ENCODE measurements at places on chromosomes 2 and 18.

DNA sequence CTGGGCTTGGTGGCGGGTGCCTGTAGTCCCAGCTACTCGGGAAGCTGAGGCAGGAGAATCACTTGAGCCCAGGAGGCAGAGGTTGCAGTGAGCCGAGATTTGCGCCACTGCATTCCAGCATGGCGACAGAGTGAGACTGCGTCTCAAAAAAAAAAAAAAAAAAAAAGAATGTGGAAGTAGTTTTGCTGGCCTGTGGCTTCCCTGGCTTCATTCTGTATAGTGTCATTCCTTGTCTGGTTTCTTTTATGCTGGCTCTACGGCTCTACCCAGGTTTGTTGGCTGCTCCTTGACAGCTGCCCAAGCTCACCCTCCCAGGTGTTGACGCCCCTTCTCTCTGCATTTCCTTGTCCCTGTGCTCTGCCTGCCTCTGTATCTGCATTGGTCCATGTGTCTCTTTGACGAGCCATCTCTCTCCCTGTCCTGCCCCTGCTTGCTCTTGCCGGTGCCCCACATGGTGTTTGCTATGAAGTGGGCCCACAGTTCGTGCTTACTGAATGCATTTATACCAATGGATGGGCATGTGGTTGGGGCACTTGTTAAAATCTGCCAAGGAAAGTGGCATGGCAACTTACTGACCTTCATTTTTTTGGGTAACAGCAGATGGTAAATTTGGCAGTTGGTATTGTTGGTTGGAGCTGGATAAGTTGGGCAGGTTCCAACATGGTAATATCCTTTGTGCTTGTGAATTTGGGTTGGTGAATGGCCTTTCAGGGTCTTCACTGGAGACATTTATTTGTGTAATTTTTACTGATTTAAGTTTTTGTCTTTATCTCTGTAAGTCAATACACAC lies 113.9 kb downstream of the MAP4K4 start:
- DNase-seq = no peak
- peaks cover 24% of the 10 kb centered on the region for H3K4me1 ChIP-seq
- no peak overlapping the region for H3K27ac ChIP-seq

- no peaks in the 10 kb centered on the region for H3K27me3 ChIP-seq
- DNase-seq = no peak
These were observed 260.0 kb downstream of the FSIP2 start for GRCh38 chr2:185998562-185999070.

DNA sequence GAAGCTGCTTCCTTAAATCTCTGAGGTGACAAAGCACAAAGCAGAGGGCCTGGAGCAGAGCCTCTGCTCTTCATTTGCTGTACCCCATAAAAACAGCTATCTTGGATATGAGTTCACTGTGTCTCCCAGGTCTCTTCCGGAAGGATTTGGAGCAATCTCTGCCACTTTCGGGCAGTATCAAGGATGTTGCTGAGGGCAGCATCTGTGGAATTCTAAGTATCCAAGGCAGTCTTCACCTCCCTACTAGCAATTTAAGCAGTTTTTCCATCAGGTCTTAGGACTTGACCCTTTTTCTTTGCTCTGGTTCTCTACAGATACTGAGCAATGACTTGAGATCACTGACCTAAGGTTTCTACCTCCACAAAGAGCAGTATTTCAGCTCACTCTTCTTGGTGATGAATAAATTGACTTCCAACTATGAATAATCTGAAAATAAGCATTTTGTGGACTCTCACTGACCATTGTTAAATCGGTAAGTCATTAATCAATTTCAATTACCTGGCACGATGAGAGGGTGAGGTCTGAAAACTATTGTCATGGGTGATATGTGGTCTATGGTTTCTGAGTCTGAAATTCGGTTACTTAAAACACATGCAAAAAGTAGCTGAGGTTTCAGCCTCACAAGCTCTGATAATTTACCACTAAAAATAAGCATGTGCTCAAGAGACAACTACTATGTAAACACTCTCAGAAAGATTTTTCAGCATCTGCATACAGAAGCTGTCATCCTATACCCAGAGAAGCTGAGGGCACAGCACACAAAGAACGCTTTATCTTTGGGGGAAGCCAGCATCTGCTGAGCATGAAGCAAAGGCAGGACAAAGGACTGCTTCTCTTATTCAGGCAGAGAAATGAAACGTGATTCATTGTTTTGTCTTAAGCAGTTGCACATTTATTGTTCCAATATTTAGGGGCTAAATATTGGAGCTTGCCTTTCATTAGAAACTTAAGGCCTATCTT lies 32.1 kb upstream of the SPATS2L start:
- H3K27ac ChIP-seq = no peak overlapping the region
- H3K27me3 ChIP-seq = no peaks in the 10 kb centered on the region
- no peaks in the 10 kb centered on the region for H3K36me3 ChIP-seq
- no peak overlapping the region for H3K4me3 ChIP-seq

- H3K4me1 ChIP-seq = peaks cover 70% of the 10 kb centered on the region
- H3K27me3 ChIP-seq = no peaks in the 10 kb centered on the region
- no peak overlapping the region for H3K27ac ChIP-seq
- peaks cover 32% of the 10 kb centered on the region for H3K36me3 ChIP-seq
These were observed 3.2 kb downstream of the CNNM3 start for GRCh38 chr2:96819128-96819875.

- H3K27me3 ChIP-seq = no peaks in the 10 kb centered on the region
- peaks cover 37% of the 10 kb centered on the region for H3K4me1 ChIP-seq
- H3K4me3 ChIP-seq = peak within 1 kb of the TSS; percentile 71
- H3K27ac ChIP-seq = peak within 1 kb of the TSS; percentile 85
These were observed at the start of gene UBE2E3 for GRCh38 chr2:180980106-180980942. Gene UBE2E3 (plus strand): TSS chr2:180980605. CDS start chr2:180982043, 1,438 bp downstream.

DNA sequence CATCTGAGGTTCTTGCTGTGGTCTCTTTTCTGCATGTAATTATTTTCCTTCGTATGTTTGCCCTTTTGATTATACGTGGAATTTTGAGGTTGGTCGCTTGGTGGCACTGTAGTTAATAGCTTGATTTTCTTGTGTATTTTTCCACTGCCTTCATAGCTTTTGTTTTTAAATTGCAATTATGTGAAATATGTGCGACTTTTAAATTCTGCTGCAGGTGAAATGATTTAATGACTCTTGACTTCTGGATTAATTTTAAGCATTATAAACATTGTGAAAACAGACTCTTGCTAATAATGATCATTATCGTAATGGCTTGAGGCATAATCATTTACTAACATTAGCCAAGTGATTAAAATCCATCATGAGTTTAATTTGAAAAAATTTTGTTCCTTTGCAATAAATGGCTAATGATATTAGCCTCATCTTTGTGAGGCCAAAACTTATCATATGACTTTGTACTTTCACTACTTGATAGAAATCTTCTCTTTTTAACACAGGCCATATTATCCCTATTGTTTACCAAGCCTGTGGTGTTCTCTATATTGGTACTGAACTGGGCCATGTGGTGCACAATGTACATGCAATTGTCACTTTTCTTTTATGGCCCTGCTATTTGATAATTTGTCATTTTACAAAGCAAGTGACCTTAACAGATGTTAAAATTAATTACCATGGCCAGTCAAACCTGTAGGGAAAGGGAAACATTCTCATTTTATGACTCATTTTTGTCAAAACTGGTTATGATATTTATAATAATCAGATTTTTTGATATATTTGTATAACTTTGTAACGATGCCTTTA lies 62.8 kb upstream of the NEUROD1 start:
- H3K4me3 ChIP-seq = no peak overlapping the region
- no peak overlapping the region for H3K27ac ChIP-seq
- H3K27me3 ChIP-seq = no peaks in the 10 kb centered on the region
- DNase-seq = no peak

- peak overlapping the region; percentile 56 for H3K27ac ChIP-seq
- H3K36me3 ChIP-seq = no peaks in the 10 kb centered on the region
- H3K4me1 ChIP-seq = peaks cover 81% of the 10 kb centered on the region
- no peak overlapping the region for H3K4me3 ChIP-seq
- DNase-seq = peak; percentile 25
- no peaks in the 10 kb centered on the region for H3K27me3 ChIP-seq
These were observed 41.0 kb downstream of the HPCAL1 start for GRCh38 chr2:10343658-10344057.

- DNase-seq = no peak
- H3K27me3 ChIP-seq = no peaks in the 10 kb centered on the region
- H3K36me3 ChIP-seq = no peaks in the 10 kb centered on the region
- H3K4me1 ChIP-seq = no peaks in the 10 kb centered on the region
These were observed 38.2 kb upstream of the TWSG1 start for GRCh38 chr18:9296233-9297006.

- no peaks in the 10 kb centered on the region for H3K36me3 ChIP-seq
- H3K27me3 ChIP-seq = no peaks in the 10 kb centered on the region
- peaks cover 17% of the 10 kb centered on the region for H3K4me1 ChIP-seq
- H3K27ac ChIP-seq = no peak overlapping the region
- no peak for DNase-seq
These were observed 13.4 kb downstream of the NEDD4L start for GRCh38 chr18:58057291-58057965.

DNA sequence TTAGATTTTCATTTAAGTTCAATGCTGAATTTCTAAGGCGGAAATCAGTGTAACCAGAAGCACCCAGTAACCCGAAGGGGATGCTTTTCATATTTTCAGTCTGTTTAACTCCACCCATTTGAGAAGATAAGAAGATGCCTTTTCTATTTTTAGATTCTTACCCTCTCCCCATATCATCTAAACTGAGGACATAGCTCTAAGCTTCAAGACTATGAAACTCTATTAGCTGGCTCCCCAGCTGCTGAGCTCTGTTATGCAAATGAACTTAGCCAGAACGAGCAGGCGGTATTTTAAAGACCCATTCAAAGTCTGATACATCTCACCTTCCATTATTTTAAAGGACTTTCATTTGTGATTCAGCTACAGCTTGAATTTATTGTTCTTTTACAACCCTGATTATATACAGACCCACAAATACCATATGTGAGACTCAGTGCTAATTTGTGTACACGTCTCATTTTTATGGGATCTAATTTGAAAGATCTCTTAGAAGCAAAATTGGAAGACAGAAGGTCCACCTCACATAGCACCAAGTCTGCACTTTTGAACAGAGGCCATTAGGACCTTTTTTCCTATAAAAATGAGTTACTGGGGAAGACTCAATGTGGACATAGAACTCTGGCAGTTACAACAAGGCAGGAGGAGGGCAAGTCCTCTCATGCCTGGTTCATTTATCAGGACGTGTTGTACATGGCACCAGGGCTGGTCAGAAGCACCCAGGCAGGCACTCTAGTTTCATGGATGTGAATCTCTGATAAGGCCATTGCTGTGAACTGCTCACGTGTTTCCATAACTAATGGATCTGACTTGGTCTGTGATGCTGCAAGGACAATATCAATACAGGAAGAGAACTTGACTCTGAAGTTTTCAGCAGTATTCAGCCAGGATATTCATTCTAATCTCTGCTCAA lies 16.3 kb downstream of the CDC42EP3 start:
- no peak overlapping the region for H3K4me3 ChIP-seq
- H3K27ac ChIP-seq = peak overlapping the region; percentile 61
- H3K27me3 ChIP-seq = no peaks in the 10 kb centered on the region
- peaks cover 97% of the 10 kb centered on the region for H3K4me1 ChIP-seq
- H3K36me3 ChIP-seq = no peaks in the 10 kb centered on the region
- no peak for DNase-seq

- DNase-seq = peak; percentile 84
- no peaks in the 10 kb centered on the region for H3K27me3 ChIP-seq
- H3K27ac ChIP-seq = peak overlapping the region; percentile 85
These were observed 2.1 kb upstream of the HSBP1L1 start for GRCh38 chr18:79962311-79962710.

GRCh38 chr2:121810959-121811853 lies 55.8 kb downstream of the TSN start:
- H3K4me1 ChIP-seq = no peaks in the 10 kb centered on the region
- no peaks in the 10 kb centered on the region for H3K36me3 ChIP-seq
- H3K27ac ChIP-seq = no peak overlapping the region
- no peak for DNase-seq
- H3K27me3 ChIP-seq = no peaks in the 10 kb centered on the region

- no peaks in the 10 kb centered on the region for H3K36me3 ChIP-seq
- H3K4me1 ChIP-seq = no peaks in the 10 kb centered on the region
- no peak overlapping the region for H3K4me3 ChIP-seq
- H3K27me3 ChIP-seq = no peaks in the 10 kb centered on the region
- H3K27ac ChIP-seq = no peak overlapping the region
These were observed 29.0 kb downstream of the KIF5C start for GRCh38 chr2:148903979-148904378.

DNA sequence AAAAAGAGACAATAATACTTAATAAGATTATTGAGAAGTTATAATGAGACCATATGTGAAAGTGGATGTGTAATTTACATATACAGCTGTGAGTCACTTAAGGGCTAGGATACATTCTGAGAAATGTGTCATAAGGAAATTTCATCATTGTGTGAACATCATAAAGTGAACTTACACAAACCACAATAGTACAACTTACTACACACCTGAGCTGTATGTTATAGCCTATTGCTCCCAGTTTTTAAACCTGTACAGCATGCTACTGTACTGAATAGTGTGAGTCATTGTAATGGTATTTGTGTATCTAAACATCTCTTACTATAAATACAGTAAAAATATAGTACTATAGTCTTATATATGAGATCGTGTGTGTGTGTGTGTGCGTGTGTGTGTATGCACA lies 1420.3 kb upstream of the PIK3C3 start:
- no peak for DNase-seq
- H3K27ac ChIP-seq = no peak overlapping the region
- H3K4me3 ChIP-seq = no peak overlapping the region
- H3K27me3 ChIP-seq = no peaks in the 10 kb centered on the region
- H3K36me3 ChIP-seq = no peaks in the 10 kb centered on the region
- H3K4me1 ChIP-seq = no peaks in the 10 kb centered on the region

Data from lower lobe of right lung (tissue), 2 donors.